ENCODE measurements at places on chromosomes 12 and 14.

DNA sequence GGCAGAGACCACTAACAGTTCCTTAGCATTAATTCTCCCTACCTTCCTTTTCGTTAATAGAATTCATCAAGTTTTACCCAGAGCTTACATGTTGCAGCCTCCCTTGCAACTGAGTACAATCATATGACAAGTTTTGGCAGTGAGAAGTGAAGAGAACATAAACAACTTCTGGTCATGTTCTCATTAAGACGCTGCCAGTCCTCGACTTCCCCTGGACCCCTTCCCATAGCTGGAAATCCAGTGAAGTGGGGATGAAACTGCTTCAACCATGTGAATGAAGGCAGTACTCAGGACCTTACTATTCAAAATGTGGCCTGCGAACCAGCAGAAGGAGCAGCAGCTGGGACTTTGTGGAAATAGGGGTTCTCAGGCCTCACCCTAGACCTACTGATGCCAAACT is 133.9 kb downstream of the SPTSSA start:
- DNase-seq: no peak

- no peak for DNase-seq
These were observed 59.2 kb downstream of the BICDL1 start for GRCh38 chr12:120048263-120048662.

GRCh38 chr14:71658261-71658860 is 273.9 kb upstream of the RGS6 start:
- DNase-seq: no peak

- DNase-seq: no peak
These were observed 7.9 kb downstream of the HDAC7 start for GRCh38 chr12:47811581-47812484.

DNA sequence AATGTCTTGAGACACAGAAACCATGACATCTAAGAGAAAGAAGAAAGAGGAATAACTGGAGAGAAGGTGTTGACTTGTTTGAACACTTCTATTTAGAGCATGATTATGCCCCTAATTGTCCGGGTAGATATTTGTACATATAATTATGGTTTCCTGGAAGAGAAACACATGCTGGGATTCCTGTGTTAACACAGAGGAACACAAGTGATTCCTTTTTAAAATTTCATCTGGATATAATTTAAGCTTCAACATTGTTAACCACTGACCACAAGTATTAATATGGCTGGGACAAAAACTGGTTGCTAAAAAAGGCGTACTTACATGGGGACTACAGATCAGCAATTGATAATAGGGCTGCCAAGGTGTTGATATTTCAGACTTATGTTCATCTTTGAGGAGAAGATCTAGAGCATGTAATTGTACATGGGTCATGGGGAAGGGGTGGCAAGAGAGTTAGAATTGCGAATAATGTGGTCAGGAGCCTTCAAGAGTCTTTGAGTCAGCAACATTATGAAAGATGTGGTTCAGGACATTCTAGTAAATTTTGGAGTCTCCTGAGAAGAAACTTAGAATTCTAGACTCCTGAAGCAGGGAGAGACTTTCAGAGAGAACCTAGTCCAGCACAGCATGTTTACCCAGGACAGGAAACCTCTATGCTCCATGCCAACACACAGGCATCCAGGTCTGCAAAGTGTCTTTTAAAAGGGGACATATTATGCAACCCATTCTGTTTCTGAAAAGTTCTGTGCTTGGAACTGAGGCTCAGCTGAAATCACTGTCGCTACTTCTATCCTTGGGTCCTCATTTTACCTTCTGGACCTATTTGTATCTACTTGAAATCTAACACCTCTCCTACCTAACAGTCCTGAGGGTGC is 56.5 kb downstream of the SLC38A1 start:
- peak; percentile 22 for DNase-seq

DNA sequence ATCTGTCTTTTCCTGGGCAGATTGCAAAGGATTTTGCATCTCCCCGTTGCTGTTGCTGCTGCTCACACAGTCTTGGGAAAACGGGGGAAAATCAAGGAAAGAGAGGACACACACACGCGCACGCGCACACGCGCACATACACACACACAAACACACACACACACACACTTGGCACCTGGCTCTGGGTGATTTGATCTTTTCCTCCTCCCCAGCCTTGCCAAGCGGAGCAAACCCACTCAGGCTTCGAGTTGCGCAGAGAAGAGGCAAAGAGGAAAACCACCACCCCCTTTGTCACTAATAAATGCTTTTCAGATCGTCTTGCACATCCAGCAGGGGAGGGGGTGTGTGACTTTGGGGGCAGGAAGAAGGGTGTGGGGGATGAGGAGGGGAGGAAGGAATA is 965 bp upstream of the NOS1 start:
- no peak for DNase-seq

GRCh38 chr12:113242026-113242418 is 20.8 kb downstream of the TPCN1 start:
- no peak for DNase-seq

DNA sequence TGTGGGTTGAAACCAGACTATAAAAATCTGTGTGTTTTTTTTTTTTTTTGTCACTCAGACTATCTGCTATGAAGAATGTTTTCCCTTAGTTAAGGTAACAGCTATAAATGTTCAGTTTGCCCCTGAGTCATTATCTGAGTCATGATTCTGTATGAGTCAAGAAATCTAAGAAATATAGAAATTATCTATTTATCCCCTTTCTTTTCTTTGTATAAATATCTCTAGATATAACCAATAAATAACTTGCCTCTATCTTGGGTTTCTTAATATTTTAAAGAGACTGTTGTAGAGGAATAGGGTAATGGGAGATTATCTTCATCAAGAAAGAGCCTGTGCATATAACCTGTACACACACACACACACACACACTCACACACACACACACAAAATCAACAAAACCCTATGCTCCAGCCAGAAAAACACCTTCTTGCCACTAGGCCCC is 161.7 kb upstream of the EEA1 start:
- DNase-seq: no peak

DNA sequence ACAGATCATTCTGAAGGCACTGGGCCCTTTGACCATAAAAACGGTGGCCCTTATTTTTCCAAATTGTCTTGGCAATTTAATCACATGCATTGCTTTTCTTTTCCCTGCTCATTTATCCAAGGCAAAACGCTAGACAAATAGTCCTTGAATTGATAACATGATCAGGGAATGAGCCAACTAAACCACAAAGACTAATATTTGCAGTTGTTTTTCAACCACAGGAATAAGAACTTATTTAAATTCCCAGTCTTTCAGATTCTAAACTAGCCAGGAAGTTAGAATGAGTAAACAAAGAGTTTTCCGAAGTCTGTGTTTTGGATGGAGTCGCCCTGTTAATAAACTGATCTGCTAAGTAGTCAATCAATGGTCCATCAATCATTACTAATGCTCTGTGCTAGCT is 14.9 kb downstream of the TBX5 start:
- DNase-seq: no peak

GRCh38 chr12:30110958-30111586 is 327.3 kb upstream of the TMTC1 start:
- no peak for DNase-seq
